ENCODE measurements at places on chromosomes 5 and 9. TPM values are rescaled to one million over a fixed set of nuclear protein-coding genes. Genes with fewer than 3 reads are reported as not detected.

GRCh38 chr9:8769153-8769552 is 969.6 kb upstream of the DMAC1 start:
- DNase-seq: no peak

Gene TNFSF8
- 3.7 TPM for total RNA-seq

Gene TSSK1B
- total RNA-seq: not detected

DNA sequence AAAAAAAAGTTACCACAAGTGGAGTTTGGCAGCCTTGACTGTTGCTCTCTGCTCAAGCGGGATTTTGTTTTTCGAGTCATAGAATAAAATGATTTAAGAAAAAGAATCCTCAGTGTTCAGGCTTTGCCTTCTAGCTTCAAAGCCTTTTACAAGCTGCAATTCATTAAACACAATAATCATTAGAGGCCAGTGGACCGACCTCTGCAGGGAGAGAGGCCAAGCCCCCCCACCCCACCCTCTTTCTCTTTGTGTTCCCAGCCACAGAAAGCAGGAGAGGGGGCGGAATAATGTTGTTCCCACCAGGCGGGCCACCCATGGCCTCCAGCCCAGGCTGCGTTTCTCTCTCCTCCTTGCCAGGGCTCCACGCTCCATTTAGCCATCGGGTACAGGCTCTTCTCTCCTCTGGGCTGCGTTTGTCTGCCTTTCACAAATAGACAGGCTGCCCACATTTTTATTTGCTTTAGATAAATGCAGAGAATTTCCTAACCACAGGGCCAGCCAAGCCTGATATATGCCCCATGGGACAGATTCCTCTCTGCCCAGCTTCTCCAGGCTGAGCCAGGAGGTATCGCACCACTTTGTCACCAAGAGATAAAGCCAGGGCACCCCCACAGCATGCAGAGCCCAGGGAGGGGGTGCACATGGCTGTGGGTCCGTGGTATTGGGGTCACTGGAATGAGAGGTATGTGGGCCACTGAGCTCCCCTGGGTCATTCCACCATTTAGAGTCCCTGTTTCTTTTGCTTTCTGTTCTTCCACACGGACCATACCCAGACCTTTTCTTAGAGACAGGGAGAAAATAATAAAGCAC is 318.8 kb downstream of the PIK3R1 start:
- DNase-seq: peak; percentile 65

DNA sequence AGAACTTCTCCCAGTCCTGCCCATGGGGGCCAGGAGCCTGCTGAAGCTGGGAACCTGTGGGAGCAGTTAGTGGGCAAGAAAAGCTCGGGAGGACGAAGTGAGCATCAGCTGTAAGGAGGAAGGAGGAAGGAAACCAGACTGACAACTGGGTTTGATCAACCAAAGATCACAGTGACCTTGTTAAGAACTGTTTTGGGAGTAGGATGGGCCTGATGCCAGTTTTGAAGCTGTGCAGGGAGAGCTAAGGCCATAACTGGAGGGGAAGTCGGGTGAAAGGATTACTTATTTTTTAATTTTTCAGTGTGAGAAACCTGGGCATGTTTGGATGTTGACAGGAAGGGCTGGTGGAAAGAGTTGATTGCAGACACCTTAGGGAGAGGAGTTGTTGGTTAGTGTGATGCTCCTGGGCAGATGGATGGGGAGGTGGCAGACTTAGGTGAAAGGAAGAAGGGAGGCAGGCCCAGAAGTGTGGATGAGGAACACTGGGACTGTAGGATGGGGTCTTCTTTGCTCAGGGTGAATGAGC is 58.3 kb upstream of the KLF4 start:
- DNase-seq: no peak

- no peak for DNase-seq
Observed at GRCh38 chr5:142433526-142434321, 108.9 kb upstream of the SPRY4 start.

Gene SPATA9
- 0.60 TPM for total RNA-seq

All from aorta (tissue), 5 donors.